NCI-H187 (cell line): ENCODE measurements at places on chromosomes 16 and 17.

- no peak for DNase-seq
Measured at GRCh38 chr17:48001197-48001596, 30.3 kb downstream of the CDK5RAP3 start.

DNA sequence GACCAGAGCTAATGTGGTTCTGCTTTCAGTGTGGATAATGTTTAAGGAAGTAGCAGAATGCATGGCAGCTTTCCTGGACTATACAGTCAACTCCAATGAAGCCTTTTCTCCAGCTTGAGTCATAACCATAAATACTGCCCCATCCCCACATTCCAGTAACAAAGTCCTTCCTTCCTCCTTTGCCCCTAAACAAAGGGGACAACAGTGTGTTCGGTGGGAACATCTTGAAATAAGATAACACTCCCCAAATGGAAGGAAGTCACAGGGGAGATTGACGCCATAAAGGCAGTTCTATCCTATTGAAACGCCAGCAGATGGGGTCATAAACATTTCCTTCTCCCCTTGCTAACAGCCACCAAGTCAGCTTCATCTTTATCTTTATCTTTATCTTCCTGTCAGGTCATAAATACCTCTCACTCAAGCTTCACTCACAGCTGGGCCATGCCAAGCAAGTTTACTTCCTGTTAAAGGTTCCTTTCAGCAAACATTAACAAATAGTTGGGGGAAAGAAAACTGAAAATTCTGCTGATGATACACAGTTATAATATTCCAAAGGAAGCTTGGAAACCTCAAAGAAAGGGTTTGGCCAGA is 136.7 kb downstream of the SNX11 start:
- DNase-seq, result no peak

DNA sequence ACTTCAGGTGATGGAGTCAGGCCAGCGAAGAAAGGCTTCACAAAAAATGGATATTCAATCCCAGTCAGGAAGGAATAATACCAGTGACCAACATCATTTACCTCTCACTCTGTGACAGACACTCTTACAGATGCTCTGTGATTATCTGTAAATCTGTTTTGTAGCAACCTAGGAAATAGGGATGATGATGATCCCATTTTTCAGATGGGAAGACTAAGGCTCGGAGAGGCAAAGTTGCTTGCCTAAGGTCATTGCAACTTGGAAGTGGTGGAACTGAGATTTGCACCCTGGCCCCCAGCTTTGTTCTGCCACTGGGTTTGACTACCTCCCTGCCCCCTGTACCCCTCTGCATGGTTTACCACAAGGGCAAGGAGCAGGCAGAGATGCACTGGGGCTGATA is 14.1 kb upstream of the WSCD1 start:
- DNase-seq, result no peak

GRCh38 chr17:4972752-4973151 is 5.1 kb upstream of the SPAG7 start:
- no peak for DNase-seq

- no peak for DNase-seq
Measured at GRCh38 chr17:49996121-49996494, 1.1 kb upstream of the DLX3 start.

DNA sequence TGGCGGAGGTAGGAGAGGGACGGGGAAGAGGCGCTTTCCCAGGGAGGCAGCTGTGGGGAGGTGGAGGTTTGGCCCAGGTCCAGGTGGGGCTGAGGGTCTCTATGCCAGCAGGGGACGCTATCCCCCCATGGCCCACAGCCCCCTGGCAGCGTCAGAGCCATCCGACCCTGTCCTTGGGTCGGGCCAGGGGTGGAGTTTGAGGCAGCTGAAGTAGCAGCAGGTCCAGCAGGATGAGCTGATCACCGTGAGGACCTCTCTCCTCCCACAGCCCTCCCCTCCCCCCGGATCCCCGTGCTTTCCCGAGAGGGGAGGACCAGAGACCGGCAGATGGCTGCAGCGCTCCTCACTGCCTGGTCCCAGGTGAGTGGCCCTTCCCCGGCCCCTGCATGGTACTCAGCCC is 3.2 kb downstream of the ZNF205 start:
- no peak for DNase-seq

GRCh38 chr17:81890447-81891302 is 711 bp downstream of the ALYREF start:
- no peak for DNase-seq

GRCh38 chr16:24540602-24541210 is 1.3 kb downstream of the RBBP6 start:
- DNase-seq, result no peak

DNA sequence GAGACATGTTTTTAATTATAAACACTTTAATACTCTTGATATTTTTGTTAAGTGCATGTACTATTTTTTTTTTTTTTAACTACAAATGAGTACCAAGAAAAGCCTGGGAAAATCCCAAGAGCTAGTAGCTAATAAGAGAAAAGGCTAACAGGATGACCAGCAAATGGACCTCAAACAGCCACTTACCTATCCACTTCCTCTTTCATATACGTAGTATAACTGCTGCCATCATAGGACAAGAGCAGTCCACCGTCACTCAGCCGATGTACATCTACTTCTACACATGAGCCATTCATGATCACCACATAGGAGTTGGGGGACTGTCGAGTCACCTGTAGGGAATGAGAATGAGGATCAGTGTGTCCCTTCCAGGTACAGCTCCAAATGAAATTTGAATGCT is 128.0 kb upstream of the C17orf78 start:
- no peak for DNase-seq

DNA sequence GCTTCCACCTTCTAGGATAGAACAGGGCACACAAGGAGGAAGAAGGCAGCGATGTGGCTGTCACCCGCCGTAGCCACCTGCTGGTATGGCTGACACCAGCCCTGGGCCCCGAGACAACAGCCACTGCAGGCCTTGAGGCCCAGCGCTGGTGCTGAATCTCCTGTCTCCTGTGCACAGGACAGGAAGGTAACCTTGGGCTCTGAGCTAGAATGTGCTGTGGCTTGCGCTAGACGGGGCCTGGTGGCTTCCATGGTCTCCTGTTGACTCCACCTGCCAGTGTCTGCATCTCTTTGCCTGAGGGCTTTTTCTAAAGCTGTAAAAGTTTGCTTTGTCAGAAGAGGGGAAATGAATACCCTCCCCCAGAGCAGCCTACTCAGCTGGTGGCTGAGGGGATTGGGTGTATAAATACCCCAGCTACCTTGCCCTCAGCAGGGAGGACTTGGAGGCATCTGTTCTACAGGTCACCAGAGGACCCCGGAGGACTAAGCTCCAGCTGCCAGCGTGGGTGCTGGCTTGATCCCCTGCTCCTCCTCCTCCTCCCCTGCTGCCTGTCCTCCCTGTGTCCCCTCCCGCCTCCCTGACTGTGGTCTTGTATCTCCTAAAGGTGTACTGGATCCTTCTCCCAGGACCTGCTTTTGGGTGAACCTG is 76.1 kb upstream of the SDK2 start:
- DNase-seq, result no peak

- no peak for DNase-seq
Measured at GRCh38 chr16:72815348-72816318, 232.3 kb downstream of the ZFHX3 start.

DNA sequence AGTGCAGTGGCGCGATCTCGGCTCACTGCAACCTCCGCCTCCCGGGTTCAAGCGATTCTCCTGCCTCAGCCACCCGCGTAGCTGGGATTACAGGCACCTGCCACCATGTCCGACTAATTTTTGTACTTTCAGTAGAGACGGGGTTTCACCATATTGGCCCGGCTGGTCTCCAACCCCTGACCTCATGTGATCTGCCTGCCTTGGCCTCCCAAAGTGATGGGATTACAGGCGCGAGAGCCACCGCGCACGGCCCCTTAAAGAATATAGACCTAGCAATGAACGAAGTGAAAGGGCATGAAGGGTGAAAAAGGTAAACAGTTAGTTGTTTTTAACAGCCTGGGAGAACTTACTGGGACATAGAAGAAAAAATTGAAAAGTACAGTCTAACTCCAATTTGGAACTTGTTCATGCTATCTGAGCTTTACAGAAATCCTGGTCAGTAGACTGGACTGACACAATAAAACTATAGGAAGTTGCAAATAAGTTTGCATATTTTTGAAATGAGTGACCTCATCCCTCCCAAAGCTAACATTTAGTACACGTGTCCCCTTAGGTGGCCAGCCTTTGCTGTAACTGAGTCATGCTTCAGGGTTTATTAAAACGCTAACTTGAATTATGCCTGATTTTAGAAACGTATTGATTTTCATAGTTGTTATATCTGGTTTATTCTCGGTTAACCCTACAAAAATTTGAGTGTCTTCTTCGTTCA is 1.8 kb downstream of the COG1 start:
- no peak for DNase-seq

- no peak for DNase-seq
Measured at GRCh38 chr17:29581583-29582253, 7.7 kb downstream of the GIT1 start.

DNA sequence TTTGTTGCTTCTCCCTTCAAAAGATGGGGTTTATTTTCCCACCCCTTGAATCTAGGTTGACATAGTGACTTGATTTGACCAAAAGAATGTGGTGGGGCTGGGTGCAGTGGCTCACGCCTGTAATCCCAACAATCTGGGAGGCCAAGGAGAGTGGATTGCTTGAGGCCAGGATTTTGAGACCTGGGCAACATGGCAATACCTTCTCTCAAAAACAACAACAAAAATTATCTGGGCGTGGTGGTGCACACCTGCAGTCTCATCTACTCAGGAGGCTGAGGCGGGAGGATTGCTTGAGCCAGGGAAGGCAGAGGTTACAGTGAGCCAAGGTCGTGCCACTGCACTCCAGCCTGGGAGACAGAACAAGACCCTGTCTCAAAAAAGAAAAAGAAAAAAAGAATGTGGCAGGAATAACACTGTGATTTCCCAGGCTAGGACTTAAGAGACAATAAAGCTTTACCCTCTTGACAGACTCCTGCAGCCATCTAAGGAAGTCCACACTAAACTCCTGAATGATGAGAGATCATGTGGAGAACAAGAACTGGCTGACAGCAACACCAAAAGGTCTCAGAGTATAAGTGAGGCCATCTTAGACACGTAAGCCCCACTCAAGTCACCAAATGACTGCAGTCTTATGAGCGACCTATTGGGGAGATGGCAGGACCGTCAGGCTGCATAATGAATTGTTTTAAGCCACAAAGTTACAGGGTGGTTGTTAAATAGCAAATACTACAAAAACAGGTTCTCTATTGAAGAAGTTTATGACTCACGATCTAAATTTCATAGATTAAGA is 37.0 kb downstream of the FBXL20 start:
- DNase-seq, result no peak

DNA sequence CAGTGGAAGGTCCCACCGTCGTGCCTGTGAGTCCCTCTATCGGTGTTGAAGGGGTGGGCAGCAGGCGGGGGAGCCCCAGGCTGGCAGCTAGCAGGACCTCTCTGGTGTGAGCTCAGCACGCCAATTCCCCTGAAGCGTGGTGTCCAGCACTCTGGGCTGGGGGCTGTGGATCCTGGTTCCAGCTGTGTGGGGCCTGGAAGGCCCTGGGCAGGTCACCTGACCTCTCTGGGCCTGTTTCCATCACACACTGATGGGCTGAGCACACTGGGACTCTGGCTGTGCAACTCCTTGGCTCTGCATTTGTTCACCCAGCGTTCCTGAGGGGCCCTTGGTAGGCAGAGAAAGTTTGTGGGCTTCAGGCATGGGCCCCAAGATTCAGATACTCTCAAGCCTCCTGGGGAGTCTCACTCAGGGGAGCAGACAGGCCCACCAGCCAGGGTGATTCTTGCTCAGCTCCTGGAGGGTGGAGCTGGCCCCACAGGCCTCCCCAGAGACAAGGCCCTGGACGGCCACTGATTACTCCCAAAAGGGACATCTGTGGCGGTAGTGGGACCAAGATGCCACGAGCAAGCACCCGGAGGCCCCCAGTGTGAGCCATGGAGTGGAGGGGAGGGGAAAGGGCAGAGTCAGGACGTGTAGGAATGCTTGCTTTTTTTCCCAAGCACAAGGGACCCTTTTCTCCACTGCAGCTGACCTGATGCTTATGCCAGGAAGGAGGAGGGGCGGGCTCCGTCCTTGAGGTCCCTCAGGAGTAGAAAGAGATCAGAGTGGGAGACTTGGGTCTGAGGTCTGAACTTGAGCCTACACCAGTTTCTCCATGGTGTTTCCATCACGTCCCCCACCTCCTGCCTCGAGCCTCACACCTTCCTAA is 8.5 kb downstream of the SCGB1C2 start:
- no peak for DNase-seq

DNA sequence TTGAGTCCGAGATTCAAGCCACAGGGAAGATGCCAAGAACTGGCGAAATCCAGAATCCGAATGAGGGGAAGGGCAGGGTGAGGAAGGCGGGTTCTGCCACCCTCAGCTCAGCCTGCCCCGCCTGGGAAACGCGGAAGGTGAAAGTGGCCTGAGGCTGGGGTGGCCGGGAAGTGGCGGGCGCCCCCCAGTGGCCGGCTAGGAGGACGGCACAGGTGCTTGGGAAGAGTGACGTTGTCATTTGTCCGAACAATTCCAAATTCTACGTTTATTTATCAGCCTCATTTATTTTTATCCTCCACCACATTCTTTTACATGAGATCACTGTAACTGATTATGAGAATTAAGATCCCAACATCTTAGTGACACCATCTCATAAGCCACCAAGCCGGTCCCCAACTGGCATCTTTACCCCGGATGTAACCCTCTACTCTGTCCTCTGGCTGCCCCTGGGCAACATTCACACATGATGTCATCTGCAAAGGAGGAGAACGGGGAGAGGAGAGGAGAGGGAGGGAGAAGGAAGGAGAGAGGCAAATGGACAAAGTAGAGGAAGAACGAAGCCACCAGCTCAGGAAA is 21.3 kb downstream of the SRCIN1 start:
- DNase-seq, result peak; percentile 3

GRCh38 chr17:34399725-34400124 is 36.7 kb upstream of the CCL1 start:
- DNase-seq, result no peak

- DNase-seq, result no peak
Measured at GRCh38 chr16:27781981-27782880, 232.3 kb downstream of the KATNIP start.

DNA sequence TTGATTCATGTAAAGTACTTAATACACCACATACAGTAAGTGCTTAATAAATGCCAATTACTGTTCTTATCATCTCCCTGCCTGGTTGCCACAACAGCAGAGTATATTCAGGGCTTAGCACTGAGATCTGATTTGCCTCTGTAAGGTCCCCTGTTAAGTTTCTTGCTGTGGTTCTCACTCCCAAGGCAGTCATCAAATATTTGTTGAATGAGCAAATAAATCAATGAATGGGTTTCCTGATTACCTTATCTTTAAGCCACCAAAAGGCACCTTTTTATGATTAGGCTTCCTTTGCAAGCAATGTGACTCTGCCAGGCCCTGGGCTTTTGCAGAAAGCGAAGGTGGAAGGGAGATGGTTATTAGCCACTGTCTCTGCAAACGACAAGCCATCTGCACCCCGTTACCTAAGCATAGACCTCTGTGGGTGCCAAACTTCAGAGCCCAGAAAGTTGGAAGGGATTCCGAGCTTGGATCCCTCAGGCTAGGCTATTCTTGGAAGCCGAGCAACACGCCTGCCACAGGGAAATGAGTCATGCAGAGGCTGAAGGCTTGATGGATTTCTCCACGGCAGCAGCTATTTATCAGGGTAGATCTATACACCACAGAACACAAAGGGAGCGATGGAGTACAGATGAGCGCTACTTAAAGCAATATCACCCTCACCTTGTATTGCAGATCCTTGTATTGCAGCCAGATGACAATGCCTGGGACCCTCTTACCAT is 102.0 kb downstream of the GRIN2A start:
- no peak for DNase-seq

GRCh38 chr17:30961209-30962188 is 9.3 kb upstream of the RNF135 start:
- DNase-seq, result no peak
